CD4-positive, alpha-beta T cell treated with Interleukin-6 for 4 hours (primary cell): ENCODE measurements at places on chromosomes 3 and 15.

GRCh38 chr3:111033470-111034050 lies 38.1 kb upstream of the NECTIN3 start:
- DNase-seq, result no peak

DNA sequence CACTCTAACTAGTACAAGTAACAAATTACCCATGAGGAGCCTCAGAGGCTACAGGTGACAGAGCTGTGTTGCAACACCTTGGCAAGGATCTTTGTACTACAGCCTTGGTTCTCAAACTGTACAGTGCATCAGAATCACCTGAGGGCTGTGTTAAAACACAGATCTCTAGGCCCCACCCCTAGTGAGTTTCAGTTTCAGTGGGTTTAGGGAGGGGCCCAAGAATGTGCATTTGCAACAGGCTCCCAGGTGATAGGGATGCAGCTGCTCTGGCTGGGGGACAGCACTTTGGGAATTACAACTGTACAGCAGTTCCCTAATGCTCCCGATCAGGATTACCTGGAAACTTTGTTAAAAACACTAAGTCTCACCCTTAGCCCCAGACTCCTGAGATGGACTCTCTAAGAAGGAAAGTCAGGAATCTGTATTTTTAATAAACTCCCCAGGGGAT lies 66.1 kb upstream of the NR2F2 start:
- DNase-seq, result no peak

DNA sequence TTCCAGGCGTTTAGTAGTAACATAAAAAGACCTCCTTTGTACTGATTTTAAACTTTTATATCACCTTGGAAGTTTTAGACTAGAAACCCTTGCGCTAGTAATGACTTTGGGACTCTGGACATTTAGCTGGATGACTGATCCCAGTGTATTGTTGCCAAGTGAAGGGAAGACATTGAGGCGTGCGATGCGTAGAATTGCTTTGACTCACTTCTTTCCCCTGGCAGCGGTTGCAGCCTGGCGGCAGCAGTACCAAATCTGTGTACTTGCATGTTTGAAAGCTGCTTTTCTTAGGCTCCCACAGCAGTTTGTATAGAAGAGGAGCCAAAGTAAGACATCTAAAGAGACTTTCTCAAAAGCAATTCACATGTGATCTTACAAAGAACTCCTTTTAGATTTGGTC lies 151.6 kb downstream of the BBX start:
- DNase-seq, result no peak

DNA sequence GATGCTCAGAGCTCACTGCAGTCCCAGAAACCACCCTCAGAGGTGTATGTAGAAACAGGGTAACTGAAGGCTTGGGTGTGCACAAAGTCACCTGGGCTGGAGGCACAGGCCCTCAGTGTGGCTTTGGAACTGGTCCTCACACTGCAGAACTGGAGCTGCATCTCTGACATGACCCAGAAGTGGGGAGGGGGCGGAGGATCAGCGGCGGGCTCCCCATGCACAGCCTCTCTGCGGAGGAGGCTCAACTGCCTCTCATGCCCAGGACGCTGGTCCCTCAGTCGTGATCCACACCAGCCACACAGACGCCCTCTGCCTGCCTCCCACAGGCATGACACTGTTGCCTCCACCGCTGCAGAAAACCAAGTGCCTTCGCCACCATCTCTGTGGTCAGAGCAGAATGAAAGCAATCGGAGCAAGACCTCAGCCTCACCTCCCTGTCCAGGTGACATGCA lies 73.7 kb downstream of the TM2D3 start:
- DNase-seq, result no peak

- no peak for DNase-seq
Observed at GRCh38 chr15:81265256-81265943, 58.5 kb downstream of the STARD5 start.

GRCh38 chr15:36218322-36218721 lies 361.1 kb upstream of the CDIN1 start:
- no peak for DNase-seq

- DNase-seq, result no peak
Observed at GRCh38 chr3:126021702-126022101, 52.7 kb downstream of the ROPN1B start.

DNA sequence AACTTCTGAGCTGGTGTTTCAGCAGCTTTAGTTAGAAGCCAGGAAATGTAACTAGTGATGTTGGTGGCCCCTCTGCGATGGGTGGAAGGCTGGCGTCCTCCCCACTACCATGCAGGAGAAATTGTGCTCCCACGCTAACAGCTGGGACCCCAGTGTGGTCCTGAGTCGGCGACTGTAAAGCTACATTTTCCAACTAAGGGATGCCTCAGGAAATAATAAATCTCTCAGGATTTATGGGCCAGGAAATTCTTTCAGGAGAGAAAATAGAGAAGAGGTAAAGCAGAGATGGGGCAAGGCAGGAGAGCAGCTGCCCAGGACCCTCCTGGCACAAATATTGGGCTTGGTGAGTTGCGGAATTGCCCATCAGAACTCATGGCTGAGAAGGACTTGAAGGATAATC lies 186.9 kb downstream of the OPA1 start:
- no peak for DNase-seq

GRCh38 chr3:33746416-33747116 lies 28.5 kb upstream of the CLASP2 start:
- no peak for DNase-seq

GRCh38 chr3:87780811-87781210 lies 278.0 kb downstream of the CGGBP1 start:
- DNase-seq, result no peak

- DNase-seq, result no peak
Observed at GRCh38 chr3:133466531-133467386, 66.9 kb downstream of the BFSP2 start.

DNA sequence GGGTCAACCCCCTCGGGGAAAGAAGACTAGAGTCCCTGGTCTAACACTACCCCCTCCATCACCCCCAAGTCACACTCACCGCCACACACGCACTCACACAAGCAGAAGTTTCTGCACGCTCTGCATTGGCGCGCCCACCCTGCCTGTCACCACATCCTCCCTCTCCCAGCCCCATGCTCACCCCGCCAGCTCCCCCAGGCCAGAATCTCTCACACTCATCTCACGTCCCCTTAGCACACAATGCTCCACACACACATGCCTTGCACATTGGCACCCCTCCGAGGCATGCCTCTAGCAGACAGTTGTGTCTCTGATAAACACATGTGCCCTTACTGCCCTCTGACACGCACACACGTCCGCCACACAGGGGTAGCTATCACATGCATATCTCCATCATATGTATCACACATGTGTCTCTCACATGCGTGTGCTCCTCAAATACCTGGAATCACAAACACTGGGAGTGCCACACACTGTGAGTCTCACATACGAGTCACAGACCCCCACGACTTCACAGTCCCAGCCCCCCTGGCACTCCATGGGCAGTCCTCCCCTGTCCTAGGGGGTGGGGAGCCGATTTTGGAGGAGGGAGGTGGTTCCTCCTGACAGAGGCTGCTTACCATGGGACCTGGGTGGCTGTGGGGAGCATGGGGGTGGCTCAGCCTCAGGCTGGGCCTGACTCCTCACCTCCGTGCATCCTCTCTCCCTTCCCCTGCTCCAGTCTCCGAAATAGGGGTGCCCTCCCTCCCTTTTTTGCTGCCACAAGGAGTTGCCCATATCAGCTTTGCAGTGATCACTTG lies 898 bp downstream of the FBLN2 start:
- no peak for DNase-seq

DNA sequence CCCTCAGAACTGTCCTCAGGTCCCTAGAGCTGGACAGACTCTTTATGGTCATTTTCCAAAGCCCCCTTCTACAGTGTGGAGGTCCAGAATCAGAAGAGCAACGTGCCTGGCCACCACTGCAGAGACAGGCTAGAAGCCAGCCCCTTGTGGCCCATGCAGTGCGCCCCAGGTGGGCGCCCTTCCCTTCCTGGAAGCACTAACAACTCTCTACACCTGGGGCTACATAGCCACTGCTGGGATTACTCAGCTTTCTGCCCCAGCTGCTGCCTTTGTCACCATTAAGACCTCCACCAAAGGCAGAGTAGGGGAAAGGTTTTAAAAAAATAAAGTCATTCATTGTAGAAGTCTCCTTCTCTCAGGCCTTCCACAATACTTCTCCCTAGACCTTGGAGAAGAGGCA lies 2.3 kb downstream of the RASGRP1 start:
- DNase-seq, result peak; percentile 49

GRCh38 chr3:190081389-190081788 lies 39.3 kb downstream of the P3H2 start:
- no peak for DNase-seq

DNA sequence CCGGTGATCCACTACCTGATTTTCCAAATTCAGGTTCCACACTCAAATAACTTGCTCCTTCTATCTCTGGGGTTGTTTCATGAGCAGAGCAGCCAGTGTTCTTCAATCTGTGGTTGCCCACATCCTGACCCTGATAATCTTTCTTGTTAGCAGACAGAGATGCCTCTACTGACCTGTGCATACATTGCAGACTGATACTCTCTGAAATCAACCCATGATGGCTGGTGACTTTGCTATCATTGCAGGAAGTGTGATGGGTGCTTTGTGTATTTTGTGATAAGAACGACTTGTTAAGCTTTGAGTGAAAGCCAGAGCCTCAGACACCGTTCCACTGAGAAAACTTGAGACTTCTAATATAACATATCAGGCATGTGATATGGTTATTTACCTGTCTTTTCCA lies 39.9 kb downstream of the GATM start:
- no peak for DNase-seq

DNA sequence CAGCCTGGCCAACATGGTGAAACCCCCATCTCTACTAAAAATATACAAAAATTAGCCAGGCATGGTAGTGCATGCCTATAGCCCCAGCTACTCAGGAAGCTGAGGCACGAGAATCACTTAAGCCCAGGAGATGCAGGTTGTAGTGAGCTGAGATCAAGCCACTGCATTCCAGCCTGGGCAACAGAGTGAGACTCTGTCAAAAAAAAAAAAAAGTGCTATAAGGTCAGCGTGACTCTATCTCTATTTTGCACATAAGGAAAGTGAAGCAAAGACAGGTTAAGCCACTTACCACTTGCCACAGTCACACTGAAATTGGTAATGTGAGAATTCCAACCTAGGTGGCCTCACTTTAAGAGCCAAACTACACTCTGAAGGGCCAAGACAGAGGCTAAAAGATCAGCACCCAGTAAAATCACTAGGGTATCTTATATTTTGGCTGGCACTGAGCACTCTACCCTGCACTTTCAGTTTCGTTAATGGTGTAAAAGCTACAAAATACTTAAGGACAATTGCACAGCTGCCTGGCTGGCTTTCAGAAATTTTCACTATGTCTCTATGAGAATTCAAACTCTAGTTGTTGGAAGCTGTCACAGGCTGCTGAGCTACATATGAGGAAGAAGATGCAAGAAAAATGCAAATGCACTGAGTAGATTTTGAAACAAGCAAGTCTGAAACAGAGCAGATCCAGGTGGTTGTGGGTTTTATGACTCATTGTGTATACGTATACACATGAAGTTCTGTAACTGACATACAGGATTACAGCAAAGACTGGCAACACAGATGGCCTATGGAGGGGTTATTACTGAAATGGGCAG lies 32.7 kb downstream of the TRANK1 start:
- peak; percentile 57 for DNase-seq

GRCh38 chr3:190119461-190120268 lies 1.0 kb downstream of the P3H2 start:
- no peak for DNase-seq

- DNase-seq, result peak; percentile 9
Observed at GRCh38 chr3:109050591-109051167, 67.3 kb downstream of the MORC1 start.

DNA sequence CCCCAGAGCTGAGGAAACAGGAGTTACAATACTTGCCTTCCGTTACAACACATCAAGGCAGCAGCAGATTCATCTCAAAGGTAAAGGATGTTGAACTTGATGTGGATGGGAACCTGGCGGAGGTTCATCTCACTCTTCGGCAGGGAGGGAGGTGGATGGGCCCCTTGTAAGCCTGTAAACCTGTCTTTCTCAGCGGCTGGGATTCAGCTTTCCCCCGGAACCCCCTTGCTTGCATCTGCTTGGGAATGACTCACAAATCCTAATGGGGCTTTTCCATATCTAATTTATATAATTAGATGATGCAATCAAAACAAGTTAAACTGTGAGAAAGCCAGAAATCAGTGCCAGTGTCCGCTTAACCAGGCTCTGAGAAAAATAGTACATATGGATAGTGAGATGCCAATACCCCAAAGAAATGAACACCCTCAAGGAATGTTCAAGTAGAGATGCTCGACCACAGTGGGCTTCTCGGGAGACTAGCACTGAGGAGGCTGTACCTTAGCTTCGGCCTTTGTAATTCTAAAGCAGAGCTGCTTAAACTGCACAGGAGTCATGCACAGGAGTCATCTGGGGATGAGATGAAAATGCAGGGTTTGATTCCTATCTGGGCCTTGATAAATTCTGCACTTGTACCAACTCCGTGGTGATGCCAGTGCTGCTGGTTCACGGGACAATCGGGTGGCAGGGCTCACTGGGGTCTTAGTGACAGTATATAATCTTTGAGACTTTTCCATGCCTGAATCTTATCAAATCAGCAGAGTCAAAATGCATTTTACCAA lies 2.2 kb upstream of the FAM240A start:
- DNase-seq, result no peak

DNA sequence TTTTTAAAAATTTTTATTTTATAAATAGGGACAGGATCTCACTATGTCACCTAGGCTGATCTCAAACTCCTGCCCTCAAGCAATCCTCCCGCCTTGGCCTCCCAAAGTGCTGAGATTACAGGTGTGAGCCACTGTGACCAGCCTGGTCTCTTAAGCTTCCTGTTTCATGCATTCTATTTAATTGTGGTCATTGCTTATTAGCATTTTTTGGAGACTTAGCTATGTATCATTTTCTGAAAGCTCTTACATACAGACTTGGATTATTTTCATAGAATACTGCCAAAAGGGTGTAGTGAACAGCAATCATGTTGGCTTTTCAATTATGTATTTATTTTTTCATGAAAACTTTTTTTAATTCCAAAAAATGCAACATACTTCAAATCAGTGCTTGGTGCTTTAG lies 51.5 kb upstream of the DCUN1D1 start:
- DNase-seq, result no peak

GRCh38 chr15:74505837-74506514 lies 35.0 kb upstream of the ARID3B start:
- DNase-seq, result no peak

DNA sequence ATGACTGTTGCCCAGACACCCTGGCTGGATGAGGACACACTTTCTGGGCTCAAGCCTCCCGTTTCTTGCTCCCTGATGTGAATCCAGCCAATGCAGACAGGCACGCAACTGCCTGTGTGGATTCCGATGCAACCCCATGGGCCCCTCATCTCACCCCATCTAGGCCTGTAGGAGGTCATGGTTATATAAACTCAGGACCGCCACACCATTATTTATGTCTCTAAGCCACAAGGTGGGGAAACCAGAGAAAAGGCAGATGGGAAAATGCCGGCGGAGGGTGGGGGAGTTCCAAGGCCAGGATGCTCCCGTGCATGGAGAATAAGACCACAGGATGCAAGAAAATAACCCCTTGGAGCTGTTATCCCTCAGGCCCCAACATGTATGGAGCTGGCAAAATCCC lies 2.0 kb downstream of the MESP1 start:
- DNase-seq, result no peak
